ENCODE measurements at places on chromosomes 6 and 20.

DNA sequence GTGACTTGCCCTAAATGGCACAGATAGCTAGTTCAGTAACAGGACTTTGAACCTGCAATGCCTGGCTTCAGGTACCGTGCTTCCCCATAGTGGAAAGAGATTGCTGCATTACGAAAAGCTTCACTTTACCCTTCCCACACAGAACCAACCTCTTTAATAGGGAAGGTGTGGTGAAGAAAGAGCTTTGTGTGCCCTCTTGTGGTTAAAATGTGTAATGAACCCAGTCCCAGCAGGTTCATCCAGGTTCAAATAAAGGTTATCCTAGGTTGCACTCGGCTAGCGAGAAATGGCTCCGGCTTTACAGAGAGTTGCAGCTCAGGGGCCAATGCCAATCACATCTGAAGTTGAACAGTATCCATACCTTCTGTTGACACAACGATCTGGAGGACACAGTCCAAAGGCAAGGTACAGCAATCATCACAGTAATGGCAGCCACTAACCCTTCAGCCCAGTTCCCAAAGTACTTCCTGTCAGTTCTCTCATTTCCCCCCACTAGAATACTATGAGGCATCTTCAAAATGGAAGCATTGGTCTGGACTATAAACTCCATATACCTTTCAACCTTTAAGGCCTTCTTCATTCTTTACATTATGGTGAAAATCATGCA lies 3.0 kb downstream of the DEFB115 start:
- DNase-seq = no peak

GRCh38 chr20:63440366-63440955 lies 32.0 kb downstream of the KCNQ2 start:
- DNase-seq = no peak

GRCh38 chr6:87407561-87407900 lies 241 bp upstream of the CFAP206 start:
- DNase-seq = no peak

DNA sequence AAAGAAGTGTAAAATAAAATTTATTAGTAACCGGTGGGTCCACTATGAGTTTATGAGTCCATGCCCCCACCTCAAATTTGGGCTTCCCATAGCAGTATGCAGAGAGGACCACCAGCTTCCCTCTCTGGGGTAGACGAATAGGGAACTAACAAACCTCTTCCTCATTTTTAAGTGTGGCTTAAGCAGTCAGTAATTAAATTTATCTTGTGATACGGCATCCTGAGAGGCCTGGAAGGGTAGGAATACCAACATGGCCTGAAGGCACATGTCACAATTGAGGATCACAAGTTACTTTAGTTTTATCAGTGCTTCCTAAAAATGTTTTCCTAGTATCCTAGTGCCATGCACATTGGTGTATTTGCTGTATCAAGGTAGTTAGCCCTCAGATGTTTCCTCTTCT lies 239.9 kb downstream of the HIVEP2 start:
- DNase-seq = no peak

GRCh38 chr6:35377002-35377401 lies 34.6 kb downstream of the PPARD start:
- no peak for DNase-seq

DNA sequence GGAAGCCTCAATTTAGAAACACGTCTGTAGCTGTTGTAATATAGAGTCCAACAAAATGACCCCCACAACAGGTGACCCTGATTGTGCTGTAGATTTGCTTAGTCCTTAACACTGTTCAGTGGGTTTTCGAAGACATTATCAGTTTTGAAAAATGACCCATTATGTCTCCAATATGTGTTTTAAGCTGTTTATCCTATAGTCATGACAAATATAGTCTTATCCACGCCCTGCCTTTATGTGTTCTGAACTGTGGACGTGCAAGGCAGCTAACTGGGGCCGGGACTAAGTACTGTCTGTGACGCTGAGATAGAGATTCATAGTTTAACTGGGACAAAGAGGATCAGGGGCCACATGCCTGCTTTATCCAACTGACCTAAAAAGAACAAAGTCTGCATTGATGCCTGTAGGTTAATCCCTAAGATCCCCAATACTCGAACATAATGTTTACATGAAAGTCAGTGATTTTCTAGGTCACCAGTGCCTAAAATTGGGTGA lies 192.4 kb downstream of the CD83 start:
- no peak for DNase-seq

- DNase-seq = no peak
Observed at GRCh38 chr20:58570204-58570859, 55.1 kb upstream of the APCDD1L start.

DNA sequence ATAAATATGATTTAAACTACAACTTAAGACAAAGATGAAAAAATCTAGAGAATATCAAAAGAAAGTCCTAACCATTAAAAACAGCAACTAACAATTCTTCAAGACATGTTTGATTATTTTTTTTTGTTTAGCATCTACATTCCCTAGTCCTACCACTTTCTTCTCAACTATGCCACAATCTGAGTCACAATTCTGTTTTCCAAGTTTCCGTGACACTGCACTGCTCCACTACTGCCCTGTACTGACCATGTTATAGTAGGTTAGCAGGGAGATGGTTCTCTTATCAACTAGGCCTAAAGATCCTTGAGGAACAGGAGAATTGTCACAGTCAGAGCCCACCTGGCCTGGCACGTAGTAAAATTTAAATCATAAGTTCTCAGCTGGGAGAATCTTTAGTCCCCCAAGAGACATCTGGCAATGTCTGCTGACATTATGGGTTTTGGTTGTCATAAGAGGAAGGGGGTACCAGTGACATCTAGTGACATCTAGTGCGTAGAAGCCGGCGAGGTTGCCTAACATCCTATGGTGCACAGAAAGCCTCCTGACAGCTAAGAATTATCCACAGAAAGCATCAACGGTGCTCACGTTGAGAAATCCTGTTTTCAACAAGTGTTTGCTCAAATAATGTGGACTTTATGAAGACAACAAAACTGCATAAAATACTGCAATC lies 100.5 kb downstream of the PDE10A start:
- DNase-seq = no peak

GRCh38 chr6:68639826-68640490 lies 4.9 kb downstream of the ADGRB3 start:
- DNase-seq = no peak

DNA sequence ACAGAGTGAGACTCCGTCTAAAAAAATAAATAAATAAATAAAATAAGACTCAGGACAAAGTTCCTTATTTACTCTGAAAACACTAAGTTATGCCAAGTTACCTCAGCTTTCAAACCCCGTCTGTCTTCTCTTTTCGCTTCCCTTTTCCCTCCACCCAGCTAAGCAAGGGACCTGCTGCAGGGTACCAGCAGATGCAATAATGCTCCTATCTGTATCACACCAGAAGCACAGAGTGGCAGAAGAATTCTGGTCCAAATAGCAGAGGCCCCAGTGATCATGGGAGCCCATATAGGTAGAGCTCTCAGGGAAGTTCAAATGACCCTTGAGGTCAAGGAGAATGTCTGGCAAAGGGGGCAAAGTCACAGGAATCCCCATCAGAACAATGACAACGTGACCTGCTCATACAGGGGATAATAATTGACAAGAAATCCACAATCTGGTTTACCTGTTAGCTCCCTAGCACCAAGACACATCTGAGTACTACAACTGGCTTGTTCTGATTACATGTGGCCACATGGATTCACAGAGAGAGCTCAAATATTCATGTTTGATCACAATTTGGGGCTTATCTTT lies 8.7 kb downstream of the GCM1 start:
- DNase-seq = no peak

DNA sequence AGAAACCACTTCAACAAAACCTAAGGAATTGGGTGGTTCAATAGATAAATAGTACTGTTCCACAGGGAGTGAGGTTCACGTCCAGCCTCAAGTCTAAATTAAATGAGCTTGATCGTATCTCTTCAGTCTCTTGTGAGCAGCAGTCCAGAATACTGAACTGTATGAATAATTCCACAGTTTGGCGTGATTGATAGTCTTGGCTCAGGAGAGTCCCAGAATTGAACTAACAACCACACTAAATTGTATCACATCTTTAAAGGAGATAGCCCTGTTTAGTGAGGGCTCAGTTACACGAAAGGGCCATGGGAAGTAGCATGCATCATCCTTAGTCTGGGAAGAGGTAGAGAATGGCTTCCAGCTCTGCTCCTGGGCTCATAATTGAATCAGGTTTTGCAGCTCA lies 224.6 kb downstream of the PACRG start:
- DNase-seq = no peak

- DNase-seq = no peak
Observed at GRCh38 chr6:100612094-100612493, 147.4 kb upstream of the SIM1 start.

DNA sequence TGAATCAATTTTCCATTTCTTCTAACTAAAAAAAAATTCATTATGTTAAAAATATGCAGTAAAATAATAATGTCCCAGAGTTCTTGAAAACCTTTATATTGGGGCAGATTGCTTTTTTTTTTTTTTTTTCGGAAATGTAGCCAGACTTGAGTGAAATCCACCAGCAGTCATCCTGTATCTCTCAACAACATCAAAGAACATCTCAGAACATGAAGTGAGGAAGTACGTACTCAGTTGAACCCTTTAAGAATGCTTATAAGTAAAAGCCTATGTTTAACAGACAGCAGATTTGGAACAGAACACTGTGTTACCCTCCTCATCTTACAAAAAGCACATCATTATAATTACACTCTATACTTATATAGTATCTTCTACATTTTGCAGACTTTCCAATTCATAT lies 51.0 kb upstream of the SUPT3H start:
- no peak for DNase-seq

DNA sequence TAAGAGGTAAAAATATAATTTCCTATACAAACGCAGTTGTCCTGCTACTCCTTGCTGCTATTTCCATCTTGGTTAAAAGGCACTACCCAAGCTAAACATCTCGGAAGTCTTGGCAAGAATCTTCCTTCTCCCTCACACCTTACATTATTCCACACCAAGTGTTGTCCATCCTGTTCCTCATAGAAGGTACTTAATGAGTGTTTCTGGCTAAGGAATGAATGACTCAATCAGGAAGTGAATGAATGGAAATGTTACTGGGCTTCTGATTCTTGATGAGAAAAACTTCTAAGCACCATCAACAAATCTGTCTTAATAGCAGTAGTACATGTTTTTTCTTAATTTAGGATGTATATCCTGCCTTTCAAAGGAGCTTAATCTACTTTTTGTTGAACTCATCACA lies 40.6 kb upstream of the RSPO3 start:
- no peak for DNase-seq

- DNase-seq = no peak
Observed at GRCh38 chr6:14026831-14027539, 90.6 kb upstream of the CD83 start.

GRCh38 chr6:115540077-115540869 lies 520.4 kb downstream of the FRK start:
- no peak for DNase-seq

DNA sequence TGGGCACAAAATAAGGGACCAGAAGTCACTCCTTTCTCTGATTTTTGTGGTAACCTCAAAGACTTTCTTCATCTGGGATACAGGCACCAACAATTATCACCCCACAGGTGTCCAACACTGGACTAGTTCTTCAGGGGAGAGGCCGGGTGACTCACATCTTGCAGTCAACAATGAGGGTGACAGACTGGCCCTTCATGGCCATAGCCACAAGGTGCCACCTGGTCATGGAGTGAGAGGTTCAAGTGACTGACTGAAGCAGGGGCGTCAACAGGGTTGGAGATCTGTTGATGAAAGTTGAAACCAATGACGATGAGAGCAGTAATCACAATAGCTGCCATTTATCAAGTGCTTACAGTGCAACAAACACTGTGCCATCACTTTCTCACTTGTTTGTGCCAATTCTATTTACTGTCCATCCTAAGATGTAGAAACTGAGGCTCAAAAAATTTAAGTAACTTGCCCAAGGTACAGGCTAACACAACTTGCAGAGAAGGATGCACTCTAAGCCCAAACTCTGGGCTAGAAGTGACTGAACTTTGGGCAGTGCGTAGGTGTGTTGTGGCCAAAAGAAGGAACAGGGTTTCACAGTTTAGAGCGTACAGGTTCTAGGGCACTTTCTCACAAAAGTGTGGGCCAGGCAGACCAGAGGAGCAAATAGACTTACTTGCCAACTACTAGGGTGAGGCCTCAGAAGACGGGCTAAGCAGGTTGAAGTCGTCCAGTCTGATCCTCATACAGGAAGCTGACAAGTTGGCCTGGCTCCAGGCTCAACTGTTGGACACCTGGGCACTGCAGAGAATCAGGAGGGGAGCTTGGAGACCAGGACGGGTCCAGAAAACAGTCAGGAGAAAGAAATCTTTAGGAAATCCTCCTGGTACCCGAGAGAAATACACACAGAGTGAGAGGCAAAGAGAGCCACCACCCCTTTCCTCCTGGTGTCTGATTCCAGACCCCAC lies 30.4 kb downstream of the HLA-DPB1 start:
- no peak for DNase-seq

- no peak for DNase-seq
Observed at GRCh38 chr6:134217105-134217797, 100.7 kb downstream of the SGK1 start.

GRCh38 chr20:62850333-62850974 lies 11.2 kb downstream of the TCFL5 start:
- DNase-seq = no peak

- DNase-seq = no peak
Observed at GRCh38 chr6:142443532-142443931, 141.7 kb downstream of the ADGRG6 start.

- no peak for DNase-seq
Observed at GRCh38 chr6:86412057-86412456, 525.3 kb upstream of the HTR1E start.

GRCh38 chr6:16739329-16739801 lies 21.9 kb downstream of the ATXN1 start:
- DNase-seq = no peak

- no peak for DNase-seq
Observed at GRCh38 chr20:40896814-40897700, 131.6 kb upstream of the TOP1 start.

DNA sequence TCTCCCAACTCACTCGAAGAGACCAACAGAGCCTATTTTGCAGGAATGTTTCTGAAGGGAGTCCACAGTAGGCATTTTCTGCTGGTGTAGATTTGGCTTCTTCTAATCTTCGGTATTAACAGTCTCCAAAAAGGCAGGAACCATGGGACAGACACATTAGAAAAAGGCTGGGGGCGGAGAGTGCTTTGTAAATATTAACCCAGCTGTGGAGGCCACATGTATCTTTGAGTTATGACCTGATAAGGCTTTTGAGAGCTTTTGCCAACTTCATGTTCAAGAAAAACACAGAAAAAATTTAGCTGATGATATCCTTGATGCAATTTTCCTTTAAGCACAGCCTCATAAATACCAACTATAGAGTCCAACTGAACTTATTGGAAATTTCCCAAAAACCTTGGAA lies 119.4 kb upstream of the TSHZ2 start:
- no peak for DNase-seq

- no peak for DNase-seq
Observed at GRCh38 chr6:75997696-75998095, 74.8 kb downstream of the IMPG1 start.

GRCh38 chr20:63017076-63017825 lies 10.5 kb upstream of the BHLHE23 start:
- DNase-seq = no peak

DNA sequence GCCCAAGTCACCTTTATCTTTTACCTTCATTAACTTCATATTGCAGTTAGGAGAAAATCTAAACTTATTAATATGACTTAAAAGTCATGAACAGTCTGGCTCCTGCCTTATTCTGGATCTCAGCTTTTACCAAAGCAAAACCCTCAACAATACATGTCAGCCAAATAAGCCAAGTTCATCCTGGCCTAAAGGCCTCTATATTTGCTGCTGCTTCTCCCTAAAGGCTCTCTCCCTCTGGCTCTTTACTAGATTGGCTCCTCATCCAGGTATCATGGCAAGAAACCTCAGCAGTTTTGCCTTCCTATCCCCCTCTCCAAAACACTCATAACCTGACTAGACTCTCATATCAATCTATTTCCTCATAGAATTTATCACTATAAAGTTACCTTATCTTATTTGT lies 11.1 kb downstream of the LMBRD1 start:
- no peak for DNase-seq

Measured in cortex of kidney (tissue), 1 donor.